SHP77 treated with DMSO at 0.1 percent for 48 hours (cell line): ENCODE measurements at places on chromosomes 4 and X.

- DNase-seq: no peak
These were observed 17.5 kb upstream of the MSANTD1 start for GRCh38 chr4:3231471-3231870.

DNA sequence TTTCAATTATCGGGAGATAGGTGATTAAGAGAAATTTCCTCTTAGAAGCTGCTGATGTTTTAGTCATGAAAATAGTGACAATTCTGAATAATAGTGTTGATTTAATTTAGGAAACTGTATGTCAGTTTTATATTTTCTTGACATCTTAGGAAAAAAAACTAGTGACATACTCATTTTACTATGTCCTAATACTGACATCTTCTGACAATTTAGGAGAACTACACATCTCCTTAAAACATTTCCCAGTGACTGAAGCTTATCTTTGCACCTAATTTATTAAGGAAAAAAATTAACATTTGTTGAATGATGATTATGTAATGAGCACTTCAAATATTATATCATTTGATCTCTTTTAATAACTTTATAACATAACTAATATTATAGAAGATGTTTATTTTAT lies 42.0 kb upstream of the RBMXL3 start:
- DNase-seq: no peak

DNA sequence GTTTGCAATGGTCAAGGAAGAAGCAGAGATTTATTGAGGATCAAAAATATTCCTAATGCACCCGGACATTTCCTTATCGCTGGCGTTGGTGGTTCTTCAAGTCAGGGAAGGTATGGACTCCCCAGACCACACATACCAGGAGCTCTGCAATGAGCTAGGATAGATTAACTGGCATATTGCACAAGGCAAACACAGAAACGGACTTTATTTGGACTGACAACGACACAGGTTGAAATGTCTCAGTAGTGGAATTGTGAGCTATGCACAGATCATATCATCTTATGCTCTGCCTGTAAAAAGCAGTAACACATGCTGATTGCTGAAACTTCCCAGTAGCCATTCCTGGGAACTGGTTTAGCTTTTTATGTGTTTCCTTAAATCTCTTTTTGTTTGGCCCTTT lies 1.7 kb downstream of the TSPAN7 start:
- no peak for DNase-seq

GRCh38 chr4:140059159-140059558 lies 94.8 kb downstream of the MAML3 start:
- DNase-seq: no peak

- DNase-seq: no peak
These were observed 10.5 kb downstream of the SLC16A2 start for GRCh38 chrX:74431797-74432196.

- DNase-seq: no peak
These were observed 13.5 kb upstream of the GBA3 start for GRCh38 chr4:22678940-22679854.

- DNase-seq: no peak
These were observed 227.0 kb downstream of the MAGEB17 start for GRCh38 chrX:16394290-16394689.

DNA sequence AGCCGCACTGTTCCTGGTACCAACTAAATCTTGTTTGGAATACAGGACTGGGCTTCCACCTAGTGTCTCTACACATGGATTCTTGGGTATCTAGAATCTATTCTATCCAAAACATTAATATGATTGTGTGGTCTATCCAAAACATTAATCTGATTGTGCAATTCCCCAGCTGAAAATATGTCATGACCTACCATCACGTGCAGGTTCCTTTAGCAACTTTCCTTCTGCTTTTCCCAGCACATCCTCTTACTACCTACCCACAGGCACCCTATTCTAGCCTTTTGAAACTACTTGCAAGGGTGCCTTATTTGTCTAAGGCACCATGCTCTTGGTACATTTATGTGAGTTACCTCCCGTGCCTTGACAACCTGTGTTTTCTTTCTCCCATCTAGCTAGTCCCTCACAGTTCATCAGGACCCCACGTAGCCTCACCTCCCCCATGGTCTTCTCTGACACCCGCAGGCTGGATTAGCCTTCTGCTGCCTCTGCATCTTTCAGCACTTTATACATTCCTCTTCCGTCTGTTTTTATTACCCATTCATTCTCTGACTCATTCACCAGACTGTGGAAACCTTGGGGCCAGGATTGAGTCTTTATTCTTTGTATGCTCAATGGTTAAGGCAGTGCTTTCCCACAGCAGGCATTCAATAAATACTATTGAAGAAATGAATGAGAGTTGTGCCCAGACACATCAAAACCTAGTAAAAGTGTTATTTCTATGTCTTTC lies 88.8 kb upstream of the FAM9B start:
- DNase-seq: no peak
